Frontal cortex (tissue), 4 donors: ENCODE measurements at places on chromosomes 5 and 9. TPM values are rescaled to one million over a fixed set of nuclear protein-coding genes. Genes with fewer than 3 reads are reported as not detected.

Gene ZNF462
- 108 TPM for total RNA-seq

Gene ANGPTL2
- 2.0 TPM for total RNA-seq

Gene MEIKIN
- not detected for total RNA-seq

Gene CCL19
- total RNA-seq = not detected

Gene LRRC70
- total RNA-seq = 3.7 TPM

Gene C9orf43
- total RNA-seq = 1.2 TPM

Gene CLIC3
- total RNA-seq = not detected

Gene MYMK
- not detected for total RNA-seq

Gene SPINK1
- not detected for total RNA-seq

Gene UBTD2
- 67.3 TPM for total RNA-seq

Gene RFESD
- total RNA-seq = 1.2 TPM

Gene NR2F1
- 53.8 TPM for total RNA-seq

Gene SEMA5A
- 9.0 TPM for total RNA-seq

Gene IFNA21
- total RNA-seq = not detected

Gene CMBL
- total RNA-seq = 4.5 TPM

Gene RNF224
- total RNA-seq = not detected

Gene C5orf47
- total RNA-seq = 0.41 TPM

Gene NFIB
- 104 TPM for total RNA-seq

Gene PDGFRB
- total RNA-seq = 12.2 TPM

Gene CTNNAL1
- total RNA-seq = 7.3 TPM

Gene GZMA
- 0.41 TPM for total RNA-seq

Gene DAB2
- total RNA-seq = 8.6 TPM

Gene ANXA2R
- total RNA-seq = 0.41 TPM

Gene TAS2R1
- not detected for total RNA-seq

Gene FOXI1
- not detected for total RNA-seq

Gene ANXA6
- 48.9 TPM for total RNA-seq

Gene HMCN2
- under 0.01 TPM for total RNA-seq

Gene SERINC5
- total RNA-seq = 44.8 TPM

Gene CFAP90
- 4.5 TPM for total RNA-seq

Gene PRRX2
- not detected for total RNA-seq

Gene FOXD4L3
- total RNA-seq = not detected

Gene HAVCR2
- 7.3 TPM for total RNA-seq

Gene TRIM36
- total RNA-seq = 105 TPM

Gene PTPN3
- total RNA-seq = 3.3 TPM

Gene PBX3
- total RNA-seq = 37.5 TPM

Gene GPR150
- total RNA-seq = not detected

Gene MORN5
- total RNA-seq = 0.82 TPM

Gene PRDM9
- total RNA-seq = not detected

Gene SLC45A2
- 0.41 TPM for total RNA-seq

Gene BARX1
- not detected for total RNA-seq

Gene QRFP
- total RNA-seq = under 0.01 TPM

Gene ADGRD2
- not detected for total RNA-seq

Gene RABGAP1
- total RNA-seq = 132 TPM

Gene MRPL50
- 56.3 TPM for total RNA-seq

Gene TMEM171
- 0.41 TPM for total RNA-seq

Gene SLCO6A1
- 0.41 TPM for total RNA-seq

Gene ST8SIA4
- 76.2 TPM for total RNA-seq

Gene ZFAND5
- total RNA-seq = 219 TPM

Gene CDKN2AIPNL
- 68.1 TPM for total RNA-seq

Gene S1PR3
- total RNA-seq = 3.7 TPM

Gene CTXN3
- total RNA-seq = 13.9 TPM

Gene NXNL2
- 0.41 TPM for total RNA-seq
